ENCODE measurements at places on chromosomes 1 and 21.

DNA sequence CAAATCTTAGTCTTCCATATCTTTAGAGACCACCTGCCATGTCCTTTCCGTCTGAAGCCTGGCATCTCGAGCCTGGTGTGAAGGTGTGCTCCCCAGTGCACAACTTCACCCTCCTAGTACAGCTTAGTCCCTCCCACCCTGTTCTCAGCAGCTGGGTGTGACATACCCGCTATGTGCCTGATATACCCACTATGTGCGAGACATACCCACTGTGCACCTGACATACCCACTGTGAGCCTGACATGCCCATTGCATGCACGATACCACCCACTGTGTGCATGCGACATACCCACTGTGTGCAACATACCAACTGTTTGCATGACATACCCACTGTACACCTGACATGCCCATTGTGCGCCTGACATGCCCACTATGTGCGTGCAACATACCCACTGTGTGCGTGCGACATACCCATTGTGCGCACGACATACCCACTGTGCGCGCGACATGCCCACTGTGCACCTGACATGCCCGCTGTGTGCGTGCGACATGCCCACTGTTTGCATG is 3.0 kb upstream of the RRP1 start:
- no peak for DNase-seq

DNA sequence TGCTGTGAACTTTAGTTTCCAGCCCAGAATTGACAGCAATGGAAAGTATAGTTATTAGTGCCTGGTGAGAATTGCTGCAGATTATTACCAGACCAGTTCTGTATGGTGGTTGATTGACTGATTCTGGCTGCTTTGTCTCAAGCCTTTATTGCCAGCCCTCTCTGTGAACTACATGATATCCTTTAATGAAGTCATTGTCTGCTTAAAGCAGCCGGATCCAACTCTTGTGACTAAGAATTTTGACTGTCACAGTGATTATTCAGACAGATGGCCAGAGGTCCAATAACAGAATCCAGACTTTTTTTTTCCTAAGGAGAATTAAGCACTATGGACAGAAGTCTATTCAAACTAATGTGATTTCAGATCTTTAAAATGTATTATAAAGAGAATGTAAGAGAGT is 1548.6 kb upstream of the B3GALT2 start:
- no peak for DNase-seq

- DNase-seq = no peak
Measured at GRCh38 chr1:183942933-183943693, 94.4 kb downstream of the COLGALT2 start.

GRCh38 chr21:46294647-46295176 is 8.6 kb downstream of the YBEY start:
- no peak for DNase-seq

- no peak for DNase-seq
Measured at GRCh38 chr1:17795836-17796645, 40.9 kb downstream of the ACTL8 start.

- DNase-seq = no peak
Measured at GRCh38 chr1:204081164-204081790, 8.4 kb downstream of the SOX13 start.

GRCh38 chr1:30915491-30916230 is 7.1 kb upstream of the SDC3 start:
- DNase-seq = no peak

- DNase-seq = no peak
Measured at GRCh38 chr1:240967070-240967724, 355.2 kb upstream of the GREM2 start.

DNA sequence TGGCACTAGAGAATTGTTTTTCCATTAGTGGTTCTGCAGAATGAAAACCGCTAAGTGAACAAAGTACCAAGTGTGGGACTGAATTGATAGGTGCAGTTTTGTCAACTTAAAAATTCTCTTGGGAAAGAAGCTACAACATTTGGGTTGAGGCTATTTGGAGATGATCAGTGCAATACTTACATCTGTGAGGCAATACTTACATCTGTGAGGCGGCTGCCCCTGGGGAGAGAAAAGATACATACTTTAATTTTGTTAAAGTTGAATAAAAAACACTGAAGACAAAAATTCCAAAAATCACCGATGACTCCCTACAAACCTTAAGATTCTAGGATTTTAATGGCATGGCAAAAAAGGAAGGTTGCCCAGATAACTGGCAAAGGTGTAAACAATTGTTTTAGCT is 1.7 kb downstream of the CFAP410 start:
- no peak for DNase-seq

DNA sequence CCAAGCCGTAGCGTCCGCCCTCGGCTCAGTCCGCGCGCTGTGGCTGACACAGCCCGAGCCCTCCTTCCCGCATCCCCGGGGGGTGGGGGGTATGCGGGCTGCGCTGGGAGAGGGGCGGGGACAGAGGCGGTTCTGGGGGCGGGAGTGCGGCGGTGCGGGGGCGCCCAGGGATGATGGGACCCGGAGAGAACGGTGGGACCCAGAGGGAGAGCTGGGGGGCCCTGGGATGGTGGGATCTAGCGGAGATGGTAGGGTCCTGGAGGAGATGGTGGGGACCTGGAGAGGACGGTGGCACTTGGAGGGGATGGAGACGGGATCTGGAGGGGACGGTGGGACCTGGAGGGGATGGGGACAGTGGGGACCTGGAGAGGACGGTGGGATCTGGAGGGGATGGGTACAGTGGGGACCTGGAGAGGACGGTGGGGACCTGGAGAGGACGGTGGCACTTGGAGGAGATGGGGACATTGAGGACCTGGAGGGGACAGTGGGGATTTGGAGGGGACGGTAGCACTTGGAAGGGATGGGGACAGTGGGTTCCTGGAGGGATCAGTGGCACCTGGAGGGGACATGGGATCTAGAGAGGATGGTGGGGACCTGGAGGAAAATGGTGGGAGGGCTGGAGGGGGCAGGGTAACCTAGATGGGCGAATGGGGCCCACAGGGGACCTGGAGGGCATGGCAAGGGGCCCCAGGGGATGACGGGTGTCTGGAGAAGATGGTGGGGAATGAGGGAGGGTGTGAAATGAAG is 477 bp downstream of the SNAP47 start:
- no peak for DNase-seq

DNA sequence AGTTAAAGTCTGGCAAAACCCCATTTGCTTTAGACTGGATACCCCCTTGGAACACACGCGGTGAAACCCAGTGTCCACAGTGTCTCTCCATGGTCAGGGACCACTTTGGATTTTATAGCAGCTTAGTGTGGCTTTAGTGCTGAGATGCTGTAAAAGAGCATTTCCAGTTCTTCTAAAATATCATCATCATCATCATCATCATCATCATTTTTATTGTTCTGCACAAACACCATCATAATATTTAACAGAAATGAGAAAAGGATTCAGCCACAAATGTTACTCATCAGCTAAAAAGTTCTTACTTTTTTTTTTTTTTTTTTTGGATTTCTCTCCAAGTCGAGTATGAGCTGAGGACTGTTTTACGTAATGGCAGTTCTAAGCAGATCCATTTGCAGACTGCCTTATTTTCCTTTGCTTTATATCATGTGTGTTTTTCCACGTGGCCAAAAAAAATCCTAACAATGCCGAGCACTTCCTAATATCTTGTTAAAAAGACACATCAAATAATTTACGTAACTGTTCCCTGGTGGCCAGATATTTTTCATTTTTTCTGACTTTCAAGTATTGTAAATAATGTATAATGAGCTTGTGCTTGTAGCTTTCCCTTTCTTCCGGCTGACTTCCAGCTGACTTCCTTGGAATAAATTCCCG is 62.8 kb downstream of the EVA1C start:
- no peak for DNase-seq

- DNase-seq = no peak
Measured at GRCh38 chr1:62654744-62655143, 33.4 kb downstream of the DOCK7 start.

- no peak for DNase-seq
Measured at GRCh38 chr1:173523329-173523728, 46.2 kb downstream of the PRDX6 start.

DNA sequence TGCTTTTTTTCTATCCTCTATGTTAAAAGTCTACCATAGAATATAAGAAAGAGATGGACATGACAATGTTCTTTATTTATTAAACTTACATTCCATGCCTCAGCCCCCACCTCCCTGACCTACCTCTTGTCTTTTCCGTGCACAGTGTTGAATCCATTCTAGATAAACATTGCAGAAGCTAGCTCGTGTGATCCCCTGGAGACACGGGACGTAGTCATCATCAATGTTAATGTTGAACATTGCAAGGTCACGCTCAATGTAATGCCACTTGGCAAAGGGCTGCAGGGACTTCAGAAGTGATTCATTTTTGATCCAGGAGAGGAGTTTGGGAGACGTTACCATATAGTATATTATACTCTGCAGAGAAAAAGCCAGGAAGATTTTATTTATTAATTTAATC is 66.4 kb downstream of the NTPCR start:
- no peak for DNase-seq

GRCh38 chr1:47664356-47664755 is 226.5 kb downstream of the FOXD2 start:
- DNase-seq = no peak

DNA sequence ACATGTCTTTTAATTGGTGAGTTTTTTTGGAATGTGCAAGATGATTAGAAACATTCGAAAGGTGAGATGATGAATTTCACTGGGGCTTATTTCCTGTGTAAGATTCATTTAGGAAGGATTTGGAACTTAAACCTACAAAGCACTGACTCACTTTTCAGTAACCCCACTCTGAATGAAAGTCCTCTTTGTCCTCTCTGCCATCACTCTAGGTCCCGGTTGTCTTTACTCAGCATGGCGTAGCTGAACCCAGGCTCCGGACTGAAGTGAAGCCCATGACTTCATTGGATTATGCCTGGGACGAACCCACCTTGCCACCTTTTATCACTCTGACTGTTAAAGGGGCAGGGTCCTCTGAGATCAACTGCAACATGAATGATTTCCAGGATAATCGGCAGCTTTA is 139.4 kb downstream of the VPS13D start:
- DNase-seq = no peak

DNA sequence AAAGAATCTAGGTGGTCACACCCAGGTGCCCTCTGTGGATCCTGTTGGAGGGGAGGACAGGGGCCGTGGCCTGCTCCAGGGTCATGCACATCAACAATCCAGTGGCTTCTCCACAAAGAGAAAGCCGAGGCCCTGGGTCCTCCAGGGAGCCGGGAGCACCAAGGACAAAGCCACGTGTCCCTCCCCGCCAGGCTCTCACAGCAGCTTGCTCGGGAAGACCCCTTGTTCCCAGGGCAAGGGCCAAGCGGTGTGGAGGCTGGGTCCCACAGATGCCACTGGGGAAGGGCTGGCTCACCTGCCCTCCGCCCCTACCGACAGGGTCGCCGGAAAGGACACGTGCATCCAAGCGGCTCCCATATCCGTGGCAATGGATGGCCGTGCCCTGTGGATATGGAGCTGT is 192.9 kb upstream of the VAMP3 start:
- DNase-seq = no peak

GRCh38 chr1:48019714-48020315 is 22.6 kb upstream of the TRABD2B start:
- no peak for DNase-seq

DNA sequence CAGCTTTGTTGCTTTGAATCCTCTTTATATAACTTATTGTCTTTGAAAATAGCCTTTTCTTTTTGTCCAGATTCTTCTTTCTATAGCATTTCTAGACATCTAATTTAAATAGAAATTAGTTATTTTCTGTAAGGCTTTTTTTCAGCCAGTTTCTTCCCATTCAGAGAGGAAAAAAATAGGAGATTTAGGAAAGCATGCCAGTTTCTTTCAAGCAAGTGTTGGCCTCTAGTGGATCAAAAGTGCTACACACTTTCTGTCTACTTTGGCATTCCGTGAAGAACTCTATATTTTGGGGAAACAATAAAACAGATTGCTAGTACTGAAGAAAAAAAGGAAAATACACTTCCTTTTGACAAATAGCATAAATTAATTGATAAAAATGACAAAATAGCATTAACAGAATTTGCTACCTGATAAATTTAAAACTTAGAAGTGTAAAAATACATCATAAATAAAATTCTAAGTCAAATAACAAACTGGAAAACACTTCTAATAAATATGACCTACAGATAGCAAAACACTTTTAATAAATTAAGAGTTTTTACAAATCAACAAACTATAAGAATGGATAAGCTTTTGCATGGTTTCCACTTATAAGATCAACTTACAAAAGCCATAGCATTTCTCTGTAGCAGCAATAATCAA is 13.1 kb upstream of the EXO1 start:
- DNase-seq = peak; percentile 46

- DNase-seq = no peak
Measured at GRCh38 chr1:51553911-51554310, 34.8 kb upstream of the EPS15 start.

Measured in MM.1S (cell line).